ENCODE measurements at places on chromosomes 7 and 10. TPM values are rescaled to one million over a fixed set of nuclear protein-coding genes. Genes with fewer than 3 reads are reported as not detected.

DNA sequence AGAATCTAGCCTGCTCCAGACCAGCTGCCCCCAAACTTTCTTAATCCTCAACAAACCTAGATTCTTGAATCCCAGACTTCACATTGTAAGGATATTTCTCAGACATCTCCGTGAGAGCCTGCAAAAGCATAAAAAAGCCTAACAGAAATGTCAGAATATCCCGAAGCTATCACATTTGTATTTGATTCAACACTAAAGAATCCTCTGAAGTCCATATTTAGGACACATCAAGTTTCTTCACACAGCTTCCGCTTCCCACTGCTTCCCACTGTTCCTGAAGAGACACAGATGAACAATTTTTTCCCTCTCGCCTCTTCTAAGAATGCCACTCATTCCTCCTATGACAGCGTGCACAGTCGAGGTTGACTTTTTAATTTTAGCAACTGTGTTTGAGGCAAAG lies 396.2 kb upstream of the IGFBP3 start:
- DNase-seq, result no peak

DNA sequence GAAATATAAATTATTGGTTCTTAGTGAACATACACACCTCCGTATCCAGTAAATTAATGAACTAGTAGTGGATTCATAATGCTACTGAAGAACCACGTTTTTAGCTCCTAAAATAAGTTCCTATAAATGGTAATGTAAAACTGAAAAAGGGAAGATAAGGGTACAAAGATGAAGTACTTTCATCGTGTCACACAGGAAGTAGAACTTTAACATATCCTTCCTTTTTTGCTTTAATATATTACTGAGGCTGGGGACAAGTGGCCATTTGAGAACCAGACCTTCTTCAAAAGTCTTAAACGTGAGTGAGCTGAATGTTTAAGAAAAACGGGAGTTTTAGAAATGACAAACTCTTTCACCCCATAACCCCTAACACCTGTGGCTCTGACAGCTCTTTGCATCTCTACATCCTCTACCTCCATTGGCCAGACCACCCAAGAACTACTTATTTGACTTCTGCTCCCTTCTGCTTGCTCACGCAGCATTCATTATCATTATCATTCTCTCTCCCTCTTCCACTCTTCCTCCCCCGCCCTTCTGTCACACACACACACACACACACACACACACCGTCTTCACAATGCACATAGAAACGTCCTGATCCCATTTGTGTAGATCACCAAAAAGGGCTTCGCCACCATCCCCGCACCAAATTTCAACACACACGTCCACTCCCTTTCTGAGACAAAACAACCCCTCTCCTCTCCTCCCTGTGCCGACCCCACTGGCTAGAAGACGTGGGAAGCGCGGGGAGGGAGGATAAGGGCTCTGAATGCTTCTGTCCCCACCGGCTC lies 677 bp downstream of the SKAP2 start:
- no peak for DNase-seq

GRCh38 chr10:7908541-7909210 lies 90.4 kb downstream of the TAF3 start:
- DNase-seq, result no peak

DNA sequence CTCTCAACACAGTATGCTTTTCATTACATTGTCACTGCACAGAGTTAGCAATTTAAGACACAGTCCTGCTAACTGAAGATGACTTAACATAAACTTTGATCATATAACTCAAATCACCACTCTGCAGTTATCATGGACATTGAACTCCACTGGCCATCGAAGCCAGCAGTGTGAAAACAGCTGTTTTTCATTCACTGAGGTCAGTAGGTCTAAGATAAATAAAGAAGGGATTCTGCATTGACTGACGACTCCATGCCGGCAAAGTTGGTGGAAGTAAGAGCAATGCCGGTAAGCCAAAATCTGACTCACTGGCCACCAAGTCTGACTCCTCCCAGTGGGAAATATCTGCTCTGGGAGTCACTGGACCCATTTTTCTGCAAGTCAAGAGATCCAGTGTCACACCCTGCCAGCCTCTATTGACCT lies 449.9 kb upstream of the ANKRD30A start:
- no peak for DNase-seq

- no peak for DNase-seq
These were observed 6.4 kb downstream of the DLX6 start for GRCh38 chr7:97011536-97012364.

The CNNM1 gene
- polyA plus RNA-seq, result 0.14 TPM
